Neural progenitor cell (in vitro differentiated cells): ENCODE measurements at places on chromosomes 16 and 17.

DNA sequence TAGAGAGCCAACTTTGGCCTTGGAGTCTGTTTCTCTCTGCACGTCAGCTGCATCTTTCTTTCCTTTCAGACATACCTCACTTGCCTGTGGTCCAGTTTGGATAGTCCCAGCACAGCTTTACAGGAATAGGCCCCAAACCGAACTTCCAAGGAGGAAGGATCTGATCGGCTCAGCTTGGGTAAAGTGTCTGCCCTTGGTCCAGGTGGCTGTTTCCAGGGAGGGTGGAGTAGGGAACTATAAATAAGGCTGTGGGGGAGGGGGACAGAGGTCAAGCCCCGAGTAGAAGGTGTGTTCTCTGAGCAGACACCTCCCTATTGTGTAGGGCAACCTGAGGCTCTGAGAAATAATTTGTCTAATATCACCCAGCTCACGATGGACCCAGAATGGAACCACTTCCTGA is 29.2 kb upstream of the NKD1 start:
- no peak for DNase-seq

DNA sequence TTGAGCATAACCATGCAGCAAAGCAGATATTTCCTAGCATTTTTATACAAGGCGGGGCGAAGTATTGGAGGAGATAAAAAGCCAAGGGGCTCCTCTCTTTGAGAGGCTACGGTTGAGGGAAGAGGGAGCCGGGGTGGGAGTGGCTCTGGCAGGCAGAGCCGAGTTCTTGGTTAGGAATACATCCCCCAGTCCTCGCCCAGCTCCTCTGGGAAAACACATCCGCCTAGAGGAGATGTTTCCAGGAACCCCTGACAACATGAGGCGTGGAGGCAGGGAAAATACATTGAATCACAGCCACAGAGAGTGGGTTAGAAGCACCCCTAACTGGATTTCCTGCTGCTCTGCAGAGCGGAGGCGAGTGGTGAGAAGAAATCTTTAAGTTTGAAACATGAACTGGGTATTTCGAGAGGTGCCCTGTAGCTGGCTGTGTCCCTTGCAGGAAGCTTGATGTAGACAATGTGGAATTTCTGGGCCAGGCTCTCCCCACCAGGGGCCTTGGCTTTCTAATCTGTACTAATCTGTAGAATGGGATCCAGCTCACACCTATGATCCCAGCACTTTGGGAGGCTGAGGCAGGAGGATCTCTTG is 27.3 kb downstream of the TTYH2 start:
- DNase-seq = no peak

DNA sequence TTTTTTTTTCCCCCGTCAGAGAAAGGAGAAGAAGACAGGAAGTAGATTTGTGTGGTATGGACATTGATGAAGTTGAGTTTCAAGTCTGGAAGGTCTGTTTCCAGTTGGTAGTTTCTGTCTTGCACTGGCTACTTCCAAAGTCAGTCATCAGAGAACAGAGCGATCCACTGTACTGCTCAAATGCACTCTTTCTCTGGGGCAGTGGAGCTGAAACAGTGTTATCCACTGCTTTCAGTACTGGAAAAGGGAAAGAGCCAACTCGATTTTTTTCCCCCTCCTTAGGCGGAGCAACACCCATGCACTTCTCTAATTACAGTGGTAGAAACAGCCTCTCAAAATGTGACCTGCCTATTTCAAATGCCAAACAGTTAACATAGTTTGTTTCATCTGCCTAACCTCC is 7.4 kb downstream of the PRKCA start:
- no peak for DNase-seq

DNA sequence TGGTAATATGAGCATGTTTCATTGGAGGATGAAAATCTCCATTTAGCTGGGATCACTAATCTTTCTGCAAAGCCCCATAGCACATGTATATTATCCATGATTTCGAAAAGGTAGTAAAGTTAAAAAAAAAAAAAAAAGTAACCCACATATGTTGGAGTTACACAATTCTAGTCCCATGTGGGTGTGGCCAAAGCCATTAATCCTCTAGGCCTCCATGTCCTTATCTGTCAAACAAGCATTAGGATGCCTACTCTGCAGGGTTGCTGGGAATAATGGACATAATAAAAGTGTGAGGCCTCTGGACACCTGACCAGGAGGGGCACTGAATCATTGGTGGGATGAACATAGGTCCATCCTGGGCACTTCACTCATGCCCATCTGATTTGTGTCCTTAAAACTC is 29.2 kb upstream of the VAT1L start:
- DNase-seq = no peak

GRCh38 chr17:72386619-72387237 is 265.9 kb downstream of the SOX9 start:
- DNase-seq = no peak

- no peak for DNase-seq
Measured at GRCh38 chr16:53053967-53054669, 673 bp upstream of the CHD9 start.

- DNase-seq = no peak
Measured at GRCh38 chr17:76191896-76192295, 48.4 kb downstream of the RNF157 start.

DNA sequence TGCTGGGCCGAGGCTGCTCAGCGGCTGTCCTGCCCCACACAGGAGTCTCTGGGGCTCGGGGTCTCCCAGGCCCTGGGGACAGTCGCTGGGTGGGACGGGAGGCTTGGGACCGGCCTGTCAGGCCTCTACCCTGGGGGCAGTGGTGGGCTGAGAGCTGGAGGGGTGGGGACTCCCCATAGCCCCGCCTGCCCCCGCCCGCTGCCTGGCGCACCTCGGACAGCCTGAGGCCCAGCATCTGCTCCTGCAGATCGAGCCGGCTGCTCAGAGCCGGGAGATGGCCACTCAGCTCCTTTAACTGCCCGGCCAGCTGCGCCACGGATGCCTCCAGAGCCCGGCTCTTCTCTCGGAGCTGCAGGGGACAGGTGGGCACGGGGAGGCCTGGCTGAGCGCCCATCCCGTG is 6.7 kb downstream of the PERCC1 start:
- DNase-seq = no peak
